ENCODE measurements at places on chromosomes 2 and 18.

- DNase-seq = no peak
Observed at GRCh38 chr18:48838921-48839818, 111.6 kb downstream of the SMAD7 start.

DNA sequence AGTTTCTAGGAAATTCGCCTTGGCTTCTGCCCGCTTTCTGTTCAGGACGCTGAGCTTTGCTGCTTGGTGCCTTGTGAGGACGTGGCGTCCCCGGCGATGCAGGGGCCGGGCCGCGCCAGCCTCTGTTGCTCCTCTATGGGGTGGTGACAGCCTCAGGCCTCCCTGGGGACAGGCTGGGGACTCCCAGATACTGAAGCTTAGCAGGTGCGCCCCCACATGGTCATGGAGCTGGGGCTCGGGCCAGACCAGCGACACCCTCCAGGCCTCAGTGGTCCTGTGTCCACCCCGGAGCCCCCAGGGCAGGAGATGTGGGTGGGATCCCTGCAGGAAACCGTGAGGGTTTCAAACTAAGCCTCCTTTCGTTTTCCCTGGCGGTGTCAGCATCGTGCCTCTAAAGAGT, 29.2 kb downstream of the KCNG2 start:
- DNase-seq = no peak

- no peak for DNase-seq
Observed at GRCh38 chr2:150606380-150607060, 119.1 kb upstream of the RND3 start.

DNA sequence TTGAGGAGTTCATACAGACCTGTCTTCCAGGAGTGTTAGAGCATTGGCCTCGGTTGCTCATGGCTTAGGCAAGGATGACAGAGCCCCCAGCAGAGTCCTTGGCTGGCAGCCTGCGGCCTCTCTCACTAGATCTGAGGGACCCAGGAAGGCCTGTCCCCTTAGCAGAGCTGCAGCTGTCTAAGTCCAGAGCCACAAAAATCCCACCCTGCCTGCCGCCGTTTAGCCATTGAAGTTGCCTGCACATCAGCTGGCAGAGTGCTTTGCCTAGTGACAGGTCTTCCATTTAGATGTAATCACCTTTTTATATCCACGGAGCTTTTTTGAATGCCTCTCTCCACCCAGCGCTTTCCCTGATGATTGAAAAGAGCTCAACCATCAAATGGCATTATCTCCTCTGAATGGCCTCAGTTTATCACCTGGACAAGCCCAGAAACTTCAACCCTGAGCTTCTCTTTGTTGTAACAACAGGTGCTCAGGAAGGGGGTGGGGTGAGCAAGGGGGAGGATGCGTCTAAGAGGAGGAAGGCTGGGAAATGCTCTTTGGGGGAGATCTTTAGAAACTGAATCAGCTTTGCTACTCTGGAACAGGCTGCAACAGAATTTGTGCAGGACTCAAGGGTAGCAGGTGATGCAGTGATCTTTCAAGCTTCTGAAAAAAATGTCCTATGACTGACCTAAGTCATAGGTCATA, 71.9 kb downstream of the TNP1 start:
- no peak for DNase-seq

GRCh38 chr18:71398531-71398930, 1109.7 kb downstream of the SOCS6 start:
- no peak for DNase-seq

DNA sequence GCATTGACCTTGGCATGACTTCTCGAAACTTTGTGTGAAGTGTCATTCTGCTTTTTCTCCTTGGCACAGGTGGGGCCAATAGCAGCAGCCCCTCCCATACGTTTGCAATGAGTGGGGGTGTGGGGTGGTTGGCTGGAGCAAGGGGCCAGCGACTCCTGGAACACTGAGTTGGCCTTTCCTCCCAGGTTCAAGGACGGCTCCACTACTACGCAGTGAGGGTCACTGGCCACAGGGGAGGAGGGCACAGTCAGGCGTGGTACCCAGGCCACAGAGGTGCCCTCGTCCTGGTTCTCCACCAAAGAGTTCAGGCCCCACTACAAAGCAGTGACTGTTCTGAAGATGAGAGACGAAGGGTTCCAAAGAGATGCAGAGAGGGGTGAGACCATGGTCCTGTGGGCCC, 70.6 kb upstream of the OTOS start:
- DNase-seq = no peak

GRCh38 chr2:162509288-162509968, 165.5 kb downstream of the GCA start:
- no peak for DNase-seq

DNA sequence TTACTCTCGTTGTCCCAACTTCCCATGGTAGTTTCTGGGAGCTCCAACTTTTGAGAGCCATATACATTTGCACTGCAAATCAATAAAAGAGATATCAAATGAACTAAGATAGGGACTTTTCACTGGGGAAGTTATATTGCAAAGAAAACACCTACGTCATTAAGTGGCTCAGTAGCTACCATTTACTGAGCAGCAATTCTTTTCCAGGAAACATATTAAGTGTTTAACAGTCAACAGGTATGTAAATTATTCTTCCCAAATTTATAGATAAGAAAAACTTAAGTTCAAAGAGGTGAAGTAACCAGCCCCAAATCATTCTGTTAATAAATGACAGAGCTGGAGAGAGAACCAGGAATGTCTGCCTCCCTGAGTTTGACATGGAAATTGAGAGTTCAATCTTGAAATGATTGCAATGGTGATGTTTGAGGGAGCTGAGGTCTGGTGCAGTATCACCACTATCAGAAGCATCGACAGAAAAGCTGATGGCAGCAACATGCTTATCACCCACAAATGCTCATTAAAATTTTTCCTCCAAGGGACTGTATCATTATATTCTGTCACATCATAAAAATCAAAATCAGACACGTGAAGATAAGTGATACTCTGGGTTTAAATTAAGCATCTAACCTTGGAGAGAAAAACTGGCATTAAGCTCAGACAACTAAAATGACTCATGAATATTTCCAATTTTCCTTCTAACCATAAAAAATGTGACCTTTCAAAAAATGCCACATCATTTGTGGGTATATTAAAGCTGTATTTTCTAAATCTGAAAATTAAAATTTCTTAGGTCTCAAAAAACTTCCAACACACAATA, 43.4 kb downstream of the GAREM1 start:
- DNase-seq = no peak

DNA sequence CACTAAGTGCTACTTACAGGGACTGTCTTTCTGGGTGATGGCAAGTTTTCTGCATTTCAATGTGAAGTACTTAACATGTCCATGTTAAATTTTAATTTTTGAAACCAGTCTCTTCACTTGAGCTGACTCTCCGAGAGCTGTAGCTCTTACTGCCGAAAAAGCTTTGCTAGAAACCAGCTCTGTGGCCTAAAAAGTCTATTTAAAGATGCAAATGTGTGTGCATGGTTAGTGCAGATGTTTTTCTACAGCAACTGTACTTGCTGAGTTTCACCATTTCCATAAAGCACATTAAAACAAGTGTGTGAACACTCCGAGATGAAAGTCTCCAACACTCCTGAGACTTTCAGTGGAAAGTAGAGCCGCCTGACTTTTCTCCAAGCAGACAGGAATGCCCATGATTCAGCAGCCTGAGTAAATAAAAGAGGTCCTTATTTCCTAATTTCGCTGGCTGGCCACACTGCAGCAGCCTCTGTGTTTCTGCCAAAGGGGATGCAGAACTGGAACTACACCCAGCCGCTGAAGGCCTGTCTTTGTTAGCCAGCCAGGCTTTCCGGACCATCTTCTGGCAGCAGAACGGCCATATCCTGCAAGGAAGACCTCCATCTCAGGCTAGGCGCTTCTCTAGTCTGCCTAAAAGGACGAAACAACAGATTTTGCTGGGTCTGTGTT, 121.2 kb downstream of the ZNF521 start:
- no peak for DNase-seq

- no peak for DNase-seq
Observed at GRCh38 chr2:140269000-140269399, 1488.8 kb upstream of the NXPH2 start.

GRCh38 chr2:36951574-36951973, 14.8 kb downstream of the STRN start:
- DNase-seq = no peak

DNA sequence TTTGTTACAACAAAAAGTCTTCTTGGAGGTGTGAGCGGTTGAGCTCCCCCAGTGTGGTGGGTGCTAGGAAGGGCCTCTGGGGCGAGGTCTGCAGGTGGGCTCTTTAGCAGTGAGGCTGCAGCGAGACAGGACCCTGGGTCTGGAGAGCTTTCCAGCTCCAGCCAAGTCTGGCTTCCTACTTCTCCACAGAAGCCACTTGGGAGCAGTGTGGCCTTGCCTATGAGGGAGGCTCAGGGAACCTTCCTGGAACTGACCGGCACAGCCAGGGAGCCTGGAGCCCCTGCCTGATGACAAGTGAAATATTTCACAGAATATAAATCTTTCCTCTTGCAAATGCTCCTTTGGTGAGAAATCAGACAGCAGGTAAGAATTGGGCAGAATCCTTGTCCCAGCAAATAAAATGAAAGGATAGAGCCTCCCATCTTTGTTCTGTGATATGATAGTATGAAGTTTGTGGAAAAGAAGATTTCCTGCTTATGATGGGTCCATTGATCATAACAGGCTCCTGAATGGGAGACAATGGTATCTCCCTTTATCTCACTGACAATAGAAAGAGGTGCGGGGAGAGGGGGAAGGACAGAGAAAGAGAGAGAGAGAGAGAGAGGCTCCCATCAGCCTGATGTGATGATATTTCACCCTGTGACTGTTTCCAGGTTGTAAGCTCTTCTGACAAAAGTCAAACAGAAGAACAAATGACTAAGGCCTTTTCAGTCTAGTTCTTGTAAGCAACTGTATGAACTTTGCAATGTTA, 289.8 kb upstream of the SPRED2 start:
- no peak for DNase-seq

- no peak for DNase-seq
Observed at GRCh38 chr2:221144909-221145308, 427.2 kb downstream of the EPHA4 start.

GRCh38 chr2:159201360-159202063, 85.0 kb downstream of the WDSUB1 start:
- DNase-seq = peak; percentile 26

DNA sequence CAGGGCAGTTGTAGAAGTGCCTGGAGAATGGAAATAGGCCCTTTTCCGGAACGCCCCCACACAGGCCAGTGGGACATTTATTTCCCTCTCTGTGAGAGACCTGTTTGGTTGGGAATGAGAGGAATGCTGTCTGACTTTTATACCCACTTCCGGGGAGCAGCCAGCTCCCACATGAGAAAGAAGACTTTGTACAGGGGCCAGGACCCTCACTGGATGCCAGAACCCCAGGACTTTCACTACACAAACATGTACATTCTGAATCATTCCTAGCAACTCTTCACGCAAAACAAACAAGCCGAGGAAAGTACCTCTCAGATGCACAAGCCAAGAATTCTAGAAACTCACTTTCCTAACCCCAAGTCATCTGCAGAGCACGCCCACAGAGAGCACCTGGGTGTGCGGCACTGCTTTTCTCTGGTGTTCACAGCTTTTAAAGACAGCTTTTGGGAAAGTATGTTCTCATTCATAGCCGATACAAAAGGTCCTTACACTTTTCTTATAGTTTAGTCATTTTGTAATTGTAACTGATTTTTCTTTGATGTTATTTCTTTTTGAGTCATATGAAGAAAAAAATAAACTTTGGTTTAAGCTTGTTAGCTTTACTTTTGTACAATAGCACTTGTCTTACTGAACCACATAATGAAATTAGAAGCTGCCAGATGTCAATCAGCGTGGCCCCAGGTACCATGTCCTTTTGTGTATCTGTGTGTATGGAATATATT, 856.1 kb upstream of the ID2 start:
- peak; percentile 55 for DNase-seq

DNA sequence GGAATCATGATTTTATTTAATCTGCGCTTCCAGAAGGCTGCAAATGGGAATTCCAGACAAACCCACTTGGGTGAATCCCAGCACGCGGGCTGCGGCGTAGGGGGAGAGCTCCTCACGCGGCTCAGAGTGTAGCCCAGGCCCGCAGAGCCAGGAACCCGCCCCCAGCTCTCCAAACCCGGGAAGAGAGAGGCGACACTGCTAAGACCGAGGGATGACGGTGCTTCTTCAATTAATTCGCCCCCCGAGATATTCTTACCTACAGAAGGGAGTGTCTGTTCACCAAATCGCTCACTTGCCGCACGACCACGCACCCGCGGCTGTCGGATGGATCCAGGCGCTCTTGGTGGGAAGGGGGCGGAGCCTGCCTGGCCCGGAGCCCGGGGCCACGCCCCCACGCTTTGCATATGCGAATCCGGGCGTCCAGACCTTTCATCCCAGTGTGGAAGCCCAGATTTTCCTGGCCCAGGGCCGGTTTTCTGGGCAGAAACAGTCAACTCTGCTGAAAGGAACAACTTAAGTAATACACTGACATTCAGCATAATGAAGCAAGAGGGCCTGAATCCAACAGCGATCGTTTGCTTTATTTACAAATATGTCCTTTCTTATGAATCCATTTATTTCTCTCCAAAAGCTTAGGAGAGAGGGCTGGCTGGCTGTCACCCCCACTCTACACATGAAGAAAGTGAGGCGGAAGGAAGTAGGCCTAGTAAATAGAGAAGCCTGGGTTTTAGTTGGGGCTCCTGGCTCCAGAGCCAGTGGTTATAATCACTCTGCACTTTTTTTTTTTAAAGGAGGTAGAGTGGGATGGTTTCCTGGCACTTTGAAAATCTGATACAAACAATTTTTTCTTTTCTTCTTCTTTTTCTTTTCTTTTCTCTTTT, at the start of gene SLC19A3:
Gene SLC19A3 (minus strand): TSS at position 342 of the 881 bp plus-strand sequence. CDS start 15,710 bp downstream, outside the sequence.
- no peak for DNase-seq

GRCh38 chr2:197310271-197310985, at the start of gene ANKRD44:
Gene ANKRD44, minus strand, starts transcription at chr2:197310780. Its CDS starts 176 bp downstream, at chr2:197310604.
- peak; percentile 87 for DNase-seq

DNA sequence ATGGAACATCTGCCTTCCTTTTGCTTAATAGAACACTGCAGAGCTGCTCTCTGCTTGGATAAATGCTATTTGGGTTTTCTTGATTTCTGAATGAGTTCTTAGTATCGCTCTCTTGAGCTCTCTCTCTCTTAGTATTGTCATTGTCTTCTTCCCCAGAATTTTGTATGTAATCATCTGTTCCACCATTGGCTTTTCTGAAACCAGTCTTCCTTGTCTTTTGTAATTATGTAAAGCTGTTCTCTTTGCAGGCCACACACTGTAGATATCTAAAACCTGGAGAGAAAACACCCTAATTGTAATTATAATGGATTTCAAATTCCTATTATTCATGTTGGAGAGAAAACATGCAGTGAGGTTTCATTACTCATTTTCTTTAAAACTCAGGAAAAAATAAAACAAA, 333.1 kb upstream of the CHAC2 start:
- DNase-seq = no peak

- DNase-seq = no peak
Observed at GRCh38 chr2:151905963-151906632, 77.9 kb upstream of the ARL5A start.

DNA sequence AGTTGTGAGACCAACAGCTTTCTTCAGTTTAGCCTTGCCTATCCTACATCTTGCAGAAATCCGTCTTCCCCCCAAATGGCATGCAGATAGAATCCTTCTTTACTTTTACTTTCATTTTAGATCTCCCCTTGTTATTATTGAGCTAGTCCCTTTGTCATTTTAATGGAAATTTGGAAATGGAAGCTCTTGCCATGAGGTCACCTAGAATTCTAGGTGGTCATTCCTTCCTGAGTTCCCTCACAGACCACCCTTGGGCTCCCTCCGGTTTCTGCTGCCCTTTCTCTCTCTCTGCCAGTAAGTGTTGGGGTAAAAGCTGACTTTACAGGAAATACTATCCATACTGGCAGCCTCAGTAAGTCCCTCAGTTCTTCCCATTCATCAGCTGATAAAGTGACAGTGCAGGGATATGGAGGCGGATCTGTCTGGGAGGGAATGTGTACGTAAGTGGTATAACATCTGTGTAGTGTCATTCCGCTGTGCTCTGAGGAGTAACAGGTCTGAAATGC, 30.2 kb downstream of the ARHGAP25 start:
- DNase-seq = no peak

All from activated T-helper 1 cell treated with anti-CD3 and anti-CD28 coated beads, Interleukin-12 subunit alpha, Interleukin-12 subunit beta, Interleukin-2, Interleukin-4 antibody, amounts not matched to agents 30 ng/mL and 10 ng/mL and 1 ng/mL, durations not matched to agents 14 hours and 24 hours and 36 hours (primary cell).